ENCODE measurements at places on chromosomes 2 and 18.

DNA sequence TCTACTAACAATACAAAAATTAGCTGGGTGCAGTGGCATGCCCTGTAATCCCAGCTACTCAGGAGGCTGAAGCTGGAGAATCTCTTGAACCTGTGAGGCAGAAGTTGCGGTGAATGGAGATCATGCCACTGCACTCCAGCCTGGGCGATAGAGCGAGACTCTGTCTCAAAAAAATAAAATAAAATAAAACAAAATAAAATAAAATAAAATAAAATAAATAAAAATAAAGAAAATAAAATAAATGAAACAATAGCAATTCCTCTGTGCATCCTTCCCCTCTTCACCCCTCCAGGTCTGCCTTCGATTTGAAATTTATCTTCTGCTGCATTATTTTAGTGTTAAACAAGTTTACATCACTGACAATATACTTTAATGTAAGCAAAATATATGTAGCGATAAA, 63.0 kb upstream of the UXS1 start:
- DNase-seq: no peak

- no peak for DNase-seq
These were observed 42.0 kb downstream of the SPC25 start for GRCh38 chr2:168848225-168848624.

- peak; percentile 80 for DNase-seq
These were observed 37.5 kb upstream of the ZBTB7C start for GRCh38 chr18:48446582-48447225.

GRCh38 chr2:234606896-234607295, 110.0 kb upstream of the ARL4C start:
- DNase-seq: peak; percentile 7

GRCh38 chr2:176637486-176638166, 368.4 kb downstream of the MTX2 start:
- no peak for DNase-seq

All from activated CD8-positive, alpha-beta memory T cell treated with anti-CD3 and anti-CD28 coated beads, Interleukin-2, amount 10 ng/mL, durations not matched to agents 7 days and 5 days (primary cell).